Natural killer cell (primary cell): ENCODE measurements at places on chromosomes 6 and 20. TPM values are rescaled to one million over a fixed set of nuclear protein-coding genes. Genes with fewer than 3 reads are reported as not detected.
A peak's percentile ranks its signal among the peaks of the same experiment; 100 is the strongest.

DNA sequence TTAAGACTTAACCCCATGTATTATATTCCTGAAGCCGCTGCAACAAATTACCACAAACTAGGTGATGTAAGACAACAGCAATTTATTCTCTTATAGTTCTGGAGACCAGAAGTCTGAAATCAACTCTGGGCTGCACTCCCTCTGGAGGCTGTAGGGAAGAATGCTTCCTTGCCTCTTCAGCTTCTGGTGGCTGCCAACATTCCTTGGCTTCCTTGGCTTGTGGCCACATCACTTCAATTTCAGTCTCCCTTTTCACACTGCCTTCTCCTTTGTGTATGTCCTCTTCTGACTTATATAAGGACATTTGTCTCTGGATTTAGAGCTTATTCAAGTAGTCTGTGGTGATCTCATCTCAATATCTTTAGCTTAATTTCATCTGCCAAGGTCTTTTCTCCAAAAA is 141.6 kb downstream of the DHX35 start:
- no peak overlapping the region for H3K4me3 ChIP-seq
- DNase-seq = no peak
- H3K4me1 ChIP-seq = no peaks in the 10 kb centered on the region
- H3K27me3 ChIP-seq = no peaks in the 10 kb centered on the region
- H3K36me3 ChIP-seq = no peaks in the 10 kb centered on the region

The MCCD1 gene
- total RNA-seq = not detected

- peak overlapping the region; percentile 97 for H3K27ac ChIP-seq
- peak; percentile 87 for DNase-seq
- no peaks in the 10 kb centered on the region for H3K27me3 ChIP-seq
- peaks cover 28% of the 10 kb centered on the region for H3K4me1 ChIP-seq
Observed at GRCh38 chr6:139290787-139291311, 949 bp downstream of the TXLNB start.

- no peak overlapping the region for H3K4me3 ChIP-seq
- no peak overlapping the region for H3K27ac ChIP-seq
- H3K4me1 ChIP-seq = peaks cover 24% of the 10 kb centered on the region
- no peak for DNase-seq
- H3K36me3 ChIP-seq = peaks cover 5% of the 10 kb centered on the region
Observed at GRCh38 chr6:42314571-42315258, 97.1 kb upstream of the MRPS10 start.

The ELOVL4 gene
- not detected for total RNA-seq

The SLC22A2 gene
- not detected for total RNA-seq

DNA sequence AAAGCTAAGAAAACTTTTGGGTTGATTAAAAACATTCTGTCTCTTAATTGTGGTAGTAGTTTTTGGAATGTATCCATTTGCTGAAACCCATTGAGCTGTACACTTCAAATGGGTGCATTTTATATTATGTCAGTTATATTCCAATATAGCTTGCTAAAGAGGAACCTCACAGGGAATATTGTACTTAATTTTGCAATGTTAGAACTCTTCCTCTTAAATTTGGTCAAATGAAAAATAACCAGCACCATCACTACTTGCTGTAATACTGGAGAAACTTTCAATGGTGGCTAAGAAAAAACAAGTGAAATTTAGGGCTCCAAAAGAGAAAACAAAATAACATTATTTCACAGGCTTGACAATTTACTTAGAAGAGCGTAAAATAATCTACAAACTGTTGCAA is 651.5 kb downstream of the MAFB start:
- H3K4me1 ChIP-seq = no peaks in the 10 kb centered on the region
- H3K4me3 ChIP-seq = no peak overlapping the region
- no peak overlapping the region for H3K27ac ChIP-seq
- H3K27me3 ChIP-seq = no peaks in the 10 kb centered on the region
- no peak for DNase-seq
- no peaks in the 10 kb centered on the region for H3K36me3 ChIP-seq

DNA sequence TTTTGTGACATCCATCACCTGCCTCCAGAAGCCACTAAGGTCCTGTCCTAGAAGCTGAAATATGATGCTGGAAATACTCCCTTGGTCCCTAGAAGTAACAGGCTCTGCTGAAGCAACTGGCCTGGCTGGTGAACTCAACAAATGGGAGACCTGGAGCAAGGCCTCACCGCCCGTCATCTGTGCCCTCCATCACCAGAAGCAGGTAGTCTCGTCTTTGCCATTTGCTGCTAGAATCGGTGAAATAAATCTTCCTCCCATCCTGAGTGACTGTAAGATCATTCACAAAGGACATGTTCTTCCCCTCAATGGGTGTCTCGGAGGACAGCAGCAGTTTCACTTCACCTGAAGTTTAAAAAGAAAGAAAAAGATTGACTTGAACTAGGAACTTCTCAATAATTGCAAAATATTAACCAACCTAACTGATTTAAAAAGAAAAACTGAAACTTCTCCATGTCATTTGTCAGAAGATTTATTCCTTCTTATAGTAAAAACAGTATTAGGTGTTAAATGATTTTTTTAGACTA is 21.0 kb downstream of the CST7 start:
- H3K27ac ChIP-seq = no peak overlapping the region
- peaks cover 84% of the 10 kb centered on the region for H3K36me3 ChIP-seq
- no peak for DNase-seq
- no peak overlapping the region for H3K4me3 ChIP-seq

DNA sequence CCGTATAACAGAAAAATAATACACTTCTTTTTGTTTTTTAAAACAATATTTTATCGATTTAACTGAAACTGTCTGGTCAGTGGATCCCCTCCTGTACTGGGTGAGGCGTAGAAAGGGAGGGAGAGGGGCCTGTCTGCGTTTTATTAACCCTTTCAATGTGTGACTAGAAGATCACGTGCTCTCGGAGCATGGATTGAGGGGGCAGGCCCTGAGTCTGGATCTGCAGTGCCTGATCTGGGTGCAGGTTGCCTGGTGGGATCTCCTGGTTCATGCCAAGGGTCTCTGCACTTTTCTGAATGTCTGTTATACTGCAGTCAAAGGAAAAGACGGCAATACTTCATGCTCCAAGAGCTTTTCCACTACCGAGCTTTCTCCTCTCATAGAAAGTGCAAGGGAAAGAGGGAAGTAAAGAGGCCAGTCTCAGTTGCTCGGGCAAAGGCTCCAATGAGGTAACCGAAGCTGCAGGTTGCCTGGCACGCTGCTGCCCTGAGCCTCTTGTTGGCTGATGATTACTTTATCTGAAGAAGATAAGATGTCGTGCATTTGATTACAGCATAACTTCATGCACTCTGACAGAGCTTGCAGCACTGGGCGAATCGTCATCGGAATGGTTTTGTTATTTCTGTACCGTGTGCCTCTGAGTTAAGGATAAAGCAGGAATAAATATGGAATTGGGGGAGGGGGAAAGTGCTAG is 167.5 kb upstream of the PMEPA1 start:
- no peak overlapping the region for H3K4me3 ChIP-seq
- H3K4me1 ChIP-seq = no peaks in the 10 kb centered on the region
- no peak overlapping the region for H3K27ac ChIP-seq
- DNase-seq = no peak
- H3K36me3 ChIP-seq = no peaks in the 10 kb centered on the region

The CTAGE9 gene
- total RNA-seq = not detected

DNA sequence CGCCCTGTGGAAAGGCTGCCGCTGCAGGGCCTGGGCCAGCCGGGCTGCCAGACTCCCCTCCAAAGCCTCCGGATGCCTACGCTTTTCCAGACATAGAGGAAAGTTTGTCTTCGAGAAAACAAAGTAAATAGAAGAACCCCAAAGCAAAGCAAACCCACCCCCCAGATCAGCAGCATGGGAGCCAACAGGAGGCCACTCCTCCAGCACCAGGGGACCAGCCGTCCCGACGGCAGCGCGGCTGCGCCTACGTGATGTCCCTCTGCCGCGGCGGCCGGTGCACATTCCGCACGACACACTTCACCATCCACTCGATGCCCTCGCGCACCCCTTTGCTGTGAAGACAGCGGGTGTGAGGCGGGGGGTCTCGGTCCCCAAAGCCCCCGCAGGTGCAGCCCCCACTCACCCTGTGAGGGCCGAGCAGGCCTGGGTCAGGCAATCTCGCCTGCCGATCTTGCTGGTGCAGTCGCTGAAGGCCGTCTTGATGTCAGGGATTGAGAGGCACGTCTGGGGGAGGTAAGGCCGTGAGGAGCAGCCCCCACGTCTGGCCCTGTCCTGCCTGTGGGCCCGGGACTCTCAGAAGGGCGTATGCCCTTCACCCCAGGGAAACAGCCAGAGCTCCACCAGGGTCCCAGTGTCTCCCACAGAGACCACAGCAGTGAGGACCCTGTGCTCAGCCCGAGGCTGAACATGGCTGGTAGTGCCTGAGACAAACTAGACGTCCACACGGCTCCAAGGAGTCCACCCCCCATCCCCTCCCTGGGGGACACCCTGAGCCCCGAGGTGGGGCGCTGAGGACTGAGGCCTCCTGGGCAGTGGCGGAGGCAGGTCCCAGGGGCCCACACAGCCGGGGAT is 4.0 kb downstream of the TNFRSF6B start:
- H3K36me3 ChIP-seq = peaks cover 18% of the 10 kb centered on the region
- H3K4me3 ChIP-seq = no peak overlapping the region
- peaks cover 36% of the 10 kb centered on the region for H3K4me1 ChIP-seq
- no peak overlapping the region for H3K27ac ChIP-seq
- no peak for DNase-seq

- H3K27me3 ChIP-seq = no peaks in the 10 kb centered on the region
- no peak overlapping the region for H3K27ac ChIP-seq
- no peak for DNase-seq
- peaks cover 49% of the 10 kb centered on the region for H3K36me3 ChIP-seq
Observed at GRCh38 chr20:25288291-25289181, 40.7 kb downstream of the PYGB start.

DNA sequence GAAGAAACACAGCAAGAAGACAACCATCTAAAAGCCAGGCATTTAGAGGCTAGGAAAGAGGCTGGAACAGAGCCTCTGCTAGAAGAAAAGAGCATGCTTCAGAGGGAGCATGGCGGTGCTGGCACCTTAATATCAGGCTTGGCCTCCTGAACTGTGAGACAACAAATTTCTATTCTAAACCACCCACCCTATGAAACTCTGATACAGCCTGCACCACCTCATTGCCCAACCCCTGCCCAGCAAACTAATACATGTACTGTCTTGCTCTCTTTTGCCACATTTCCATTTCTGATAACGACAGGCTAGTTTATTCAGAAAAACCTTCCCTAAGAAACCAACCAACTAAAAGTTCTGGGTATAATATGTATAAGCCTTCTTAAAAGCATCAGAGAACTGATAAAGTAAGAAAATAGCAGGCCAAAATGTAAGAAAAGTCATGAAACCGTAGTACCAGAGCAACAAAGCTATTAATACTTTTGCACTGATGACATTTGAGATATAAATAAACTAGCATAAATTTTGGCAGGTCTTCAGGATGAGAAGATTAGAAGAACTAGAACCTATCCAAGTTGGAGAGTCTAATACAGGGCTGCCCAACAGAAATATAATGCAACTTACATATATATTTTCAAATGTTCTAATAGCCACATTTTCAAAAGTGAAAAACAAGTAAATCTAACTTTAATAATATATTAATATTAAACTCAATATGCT is 184.7 kb upstream of the HSF2 start:
- no peak overlapping the region for H3K27ac ChIP-seq
- H3K27me3 ChIP-seq = no peaks in the 10 kb centered on the region
- DNase-seq = no peak

The VIP gene
- not detected for total RNA-seq

- no peak for DNase-seq
- no peak overlapping the region for H3K27ac ChIP-seq
Observed at GRCh38 chr20:62728781-62729300, 20.2 kb downstream of the NTSR1 start.

GRCh38 chr6:827431-827830 is 134.5 kb upstream of the EXOC2 start:
- no peaks in the 10 kb centered on the region for H3K36me3 ChIP-seq
- H3K27ac ChIP-seq = no peak overlapping the region
- no peak overlapping the region for H3K4me3 ChIP-seq
- no peak for DNase-seq
- H3K27me3 ChIP-seq = no peaks in the 10 kb centered on the region
- no peaks in the 10 kb centered on the region for H3K4me1 ChIP-seq

- no peaks in the 10 kb centered on the region for H3K4me1 ChIP-seq
- no peaks in the 10 kb centered on the region for H3K27me3 ChIP-seq
- no peak overlapping the region for H3K4me3 ChIP-seq
- DNase-seq = no peak
Observed at GRCh38 chr6:130676077-130676772, 151.0 kb upstream of the SMLR1 start.

DNA sequence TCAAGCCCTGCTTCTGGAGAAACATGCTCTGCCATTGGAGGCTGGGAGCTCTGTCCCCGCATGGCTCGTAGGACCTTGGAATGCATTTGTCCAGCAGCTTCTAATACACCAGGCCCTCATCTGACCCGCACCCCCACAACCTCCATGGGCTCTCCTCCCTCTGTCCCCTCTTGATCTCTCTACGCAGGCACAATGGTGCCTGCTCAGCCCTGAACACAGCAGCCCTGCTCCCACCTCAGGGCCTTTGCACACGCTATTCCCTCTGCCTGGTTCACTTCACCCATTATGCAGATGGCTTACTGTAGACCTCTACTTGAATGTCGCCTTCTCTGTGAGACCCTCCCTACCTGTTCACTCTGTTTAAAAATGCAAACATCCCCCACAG is 27.0 kb upstream of the PTGIS start:
- H3K4me1 ChIP-seq = peaks cover 63% of the 10 kb centered on the region
- H3K4me3 ChIP-seq = no peak overlapping the region
- H3K27me3 ChIP-seq = no peaks in the 10 kb centered on the region
- DNase-seq = no peak
- no peak overlapping the region for H3K27ac ChIP-seq
- H3K36me3 ChIP-seq = no peaks in the 10 kb centered on the region
